ENCODE measurements at places on chromosomes 4 and X.

DNA sequence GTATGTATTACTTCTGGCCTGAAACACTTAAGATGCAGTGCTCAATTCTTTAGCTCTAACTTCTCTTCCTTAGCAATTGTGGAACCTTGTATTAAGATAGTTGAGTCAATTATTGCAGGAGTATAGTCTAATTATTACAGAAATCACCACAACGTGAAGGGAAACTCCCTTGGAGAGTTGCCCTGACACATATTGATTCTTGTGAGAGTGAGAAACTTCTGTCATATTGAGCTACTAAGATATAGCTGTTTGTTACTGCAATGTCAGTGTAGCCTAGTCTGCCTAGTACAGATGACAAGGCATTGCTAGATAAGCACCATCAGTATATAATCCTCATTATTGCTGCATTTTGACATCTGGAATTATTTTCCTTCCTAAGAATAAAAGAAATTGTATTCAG is 82.7 kb upstream of the TEX13C start:
- no peak for DNase-seq

GRCh38 chr4:110751986-110752385 is 129.1 kb upstream of the PITX2 start:
- DNase-seq, result no peak

GRCh38 chr4:159856451-159856850 is 753.6 kb downstream of the RAPGEF2 start:
- no peak for DNase-seq

DNA sequence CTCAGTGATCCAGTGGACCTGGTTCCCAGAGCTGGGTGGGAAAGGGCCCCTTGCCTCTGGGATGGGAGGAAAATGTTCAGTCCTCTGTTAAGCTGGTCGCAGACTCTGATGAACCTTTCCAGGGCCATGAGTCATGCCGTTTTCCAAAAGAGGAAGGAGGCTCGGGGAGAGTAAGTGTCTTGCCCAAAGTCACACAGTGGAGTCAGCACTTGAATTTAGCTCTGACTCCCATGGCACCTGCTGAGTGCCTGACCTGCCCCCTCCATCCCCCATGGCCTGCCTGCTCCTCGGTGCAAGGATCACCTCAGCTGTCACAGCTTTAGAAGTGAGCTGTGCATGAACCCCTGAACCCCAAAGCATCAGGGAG is 14.0 kb upstream of the KIAA0232 start:
- DNase-seq, result no peak

DNA sequence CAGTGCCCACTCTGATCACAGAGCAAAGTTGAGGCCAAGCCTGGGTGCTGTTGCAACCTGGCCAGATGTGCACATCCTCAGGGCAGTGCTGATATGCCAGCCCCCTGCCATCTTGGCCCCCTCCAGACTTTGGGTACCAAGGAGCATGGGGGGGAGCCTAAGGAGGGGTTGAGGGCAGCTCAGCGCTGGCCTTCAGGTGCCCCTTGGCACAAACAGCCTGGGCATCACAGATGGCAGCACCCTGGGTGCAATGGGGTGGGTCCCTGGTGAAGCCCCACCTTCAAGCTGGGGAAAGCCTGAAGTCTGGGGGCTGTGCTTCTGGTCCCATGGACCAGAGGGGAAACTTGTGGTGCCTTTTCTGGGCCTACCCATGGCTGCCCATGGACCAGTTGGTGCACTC is 163.0 kb downstream of the FAM47A start:
- DNase-seq, result no peak

DNA sequence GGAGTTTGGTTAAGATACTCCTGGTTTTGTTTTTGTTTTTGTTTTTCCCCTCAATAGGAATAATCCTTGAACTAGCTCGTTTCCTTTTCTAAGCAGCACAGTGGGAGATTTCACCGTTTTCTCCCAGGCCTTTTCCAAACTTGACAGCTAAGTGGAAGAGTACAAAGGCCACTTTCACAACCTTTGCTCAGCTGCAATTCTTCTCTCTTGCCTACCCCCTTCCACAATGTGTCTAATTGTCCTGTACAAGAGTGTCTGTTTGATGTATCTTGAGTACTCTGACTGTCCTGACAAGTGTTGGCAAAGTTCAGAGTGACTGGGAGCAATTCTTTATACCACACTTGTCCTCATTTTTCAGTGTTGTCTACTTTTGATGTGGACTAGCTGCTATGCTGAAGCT is 674.3 kb upstream of the AMOT start:
- DNase-seq, result no peak

DNA sequence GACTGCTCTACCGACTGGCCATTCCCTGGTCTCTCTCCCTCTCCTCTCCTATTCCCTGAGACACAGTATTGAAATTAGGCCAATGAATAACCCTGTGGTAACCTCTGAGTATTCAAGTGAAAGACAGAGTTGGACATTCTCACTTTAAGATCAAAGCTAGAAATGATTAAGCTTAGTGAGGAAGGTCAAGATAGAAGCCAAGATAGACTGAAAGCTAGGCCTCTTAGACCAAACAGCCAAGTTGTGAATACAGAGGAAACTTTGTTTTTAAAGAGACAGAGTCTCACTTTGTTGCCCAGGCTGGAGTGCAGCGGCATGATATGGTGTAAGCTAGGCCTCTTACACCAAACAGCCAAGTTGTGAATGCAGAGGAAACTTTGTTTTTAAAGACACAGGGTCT is 64.6 kb downstream of the KDM6A start:
- DNase-seq, result no peak

- no peak for DNase-seq
Observed at GRCh38 chr4:53614591-53614990, 23.3 kb upstream of the LNX1 start.

- no peak for DNase-seq
Observed at GRCh38 chrX:22739276-22739675, 260.5 kb upstream of the DDX53 start.

DNA sequence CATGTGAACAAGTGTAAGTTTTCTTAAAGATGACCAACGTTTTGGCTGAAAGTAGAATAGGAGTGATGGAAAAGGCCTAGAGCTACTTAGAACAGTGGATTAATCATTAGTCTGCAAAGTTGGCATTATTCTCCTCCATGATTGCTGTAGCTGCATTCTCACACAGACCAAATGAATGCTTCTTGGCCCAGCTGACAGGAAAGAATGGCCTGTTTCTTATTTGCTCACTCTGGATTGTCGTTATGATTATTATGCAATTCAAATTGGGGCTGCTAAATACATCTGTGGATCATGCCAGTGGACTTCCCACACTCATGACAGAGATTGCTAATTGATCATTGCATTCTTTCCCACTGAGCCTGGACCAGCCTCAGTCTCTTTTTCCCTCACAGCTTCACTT is 285.0 kb downstream of the STIM2 start:
- no peak for DNase-seq

GRCh38 chr4:3613967-3614730 is 81.9 kb upstream of the LRPAP1 start:
- DNase-seq, result no peak

DNA sequence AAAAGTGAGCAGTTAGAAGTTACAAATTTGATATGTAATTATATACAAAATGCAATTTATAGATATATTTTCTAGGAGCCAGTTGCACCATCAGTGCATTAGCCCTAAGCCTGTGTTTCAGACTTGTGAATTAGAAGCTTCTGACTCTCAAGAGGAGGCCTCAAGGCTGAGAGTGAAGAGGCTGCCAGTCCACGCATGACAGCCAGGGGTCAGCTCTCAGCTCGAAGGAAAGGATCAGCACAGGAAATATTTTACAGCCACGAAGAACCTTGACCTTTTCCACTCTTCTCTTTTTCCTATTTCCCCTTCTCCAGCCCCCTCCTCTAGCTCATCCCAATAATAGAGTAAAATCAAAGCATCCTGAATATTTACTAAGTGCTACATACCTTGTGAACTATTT is 642.4 kb downstream of the TRIML1 start:
- DNase-seq, result no peak

- no peak for DNase-seq
Observed at GRCh38 chr4:92236877-92237276, 66.9 kb upstream of the GRID2 start.

DNA sequence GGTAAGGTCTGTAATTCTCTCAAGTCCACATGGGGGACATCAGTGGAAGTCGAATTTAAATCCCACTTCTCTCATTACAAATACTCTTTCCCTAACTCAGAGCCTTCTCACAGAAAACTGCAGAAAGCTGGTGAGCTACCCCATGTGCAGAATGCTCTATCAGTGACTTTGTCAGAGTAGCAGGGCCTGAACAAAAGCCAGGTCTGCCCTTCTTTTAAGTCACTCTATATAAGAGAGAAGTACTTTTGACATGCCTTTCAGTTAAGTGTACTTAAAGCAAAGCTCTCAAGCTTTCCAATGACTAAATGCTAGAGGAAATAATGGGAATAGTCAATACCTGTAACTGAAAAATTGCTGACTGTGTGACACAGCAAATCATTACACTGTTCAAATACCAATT is 323.1 kb downstream of the KCNIP4 start:
- no peak for DNase-seq

GRCh38 chr4:73452953-73453700 is 17.1 kb downstream of the AFP start:
- no peak for DNase-seq

DNA sequence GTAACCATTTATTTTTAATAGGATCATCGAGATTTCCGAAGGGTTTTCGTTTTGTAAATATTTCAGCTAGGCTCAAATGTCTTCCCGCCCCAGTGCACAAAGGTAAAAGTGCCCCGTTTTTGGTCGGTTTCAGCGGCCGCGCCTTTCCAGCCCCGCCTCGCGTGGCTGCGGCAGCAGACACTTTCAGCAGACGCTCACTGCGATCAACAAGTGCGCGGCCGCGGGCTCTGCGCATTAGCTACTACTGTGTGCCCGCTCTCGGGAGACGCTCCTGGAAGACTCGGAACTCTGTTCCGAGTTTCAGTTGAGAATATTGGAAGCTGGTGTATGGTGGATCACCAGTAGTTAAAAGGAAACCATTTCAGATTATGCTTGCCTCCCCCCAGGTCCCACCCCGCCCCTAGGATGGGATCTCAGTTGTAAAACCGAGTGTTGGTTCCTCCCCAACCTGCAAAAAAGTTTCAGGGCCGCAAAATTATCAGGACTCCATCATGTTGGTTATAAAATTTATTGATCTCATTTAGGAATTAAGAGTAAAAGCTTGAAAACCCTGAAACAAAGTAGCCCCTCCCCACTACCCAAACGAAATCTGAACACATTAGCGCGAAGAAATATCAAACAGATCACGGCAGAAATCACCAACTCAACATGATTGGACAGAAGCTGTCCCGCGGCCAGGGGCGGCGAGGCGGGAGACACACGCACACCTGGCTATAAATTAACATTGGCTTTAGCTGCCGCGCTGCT is 2.2 kb downstream of the SOX3 start:
- no peak for DNase-seq

DNA sequence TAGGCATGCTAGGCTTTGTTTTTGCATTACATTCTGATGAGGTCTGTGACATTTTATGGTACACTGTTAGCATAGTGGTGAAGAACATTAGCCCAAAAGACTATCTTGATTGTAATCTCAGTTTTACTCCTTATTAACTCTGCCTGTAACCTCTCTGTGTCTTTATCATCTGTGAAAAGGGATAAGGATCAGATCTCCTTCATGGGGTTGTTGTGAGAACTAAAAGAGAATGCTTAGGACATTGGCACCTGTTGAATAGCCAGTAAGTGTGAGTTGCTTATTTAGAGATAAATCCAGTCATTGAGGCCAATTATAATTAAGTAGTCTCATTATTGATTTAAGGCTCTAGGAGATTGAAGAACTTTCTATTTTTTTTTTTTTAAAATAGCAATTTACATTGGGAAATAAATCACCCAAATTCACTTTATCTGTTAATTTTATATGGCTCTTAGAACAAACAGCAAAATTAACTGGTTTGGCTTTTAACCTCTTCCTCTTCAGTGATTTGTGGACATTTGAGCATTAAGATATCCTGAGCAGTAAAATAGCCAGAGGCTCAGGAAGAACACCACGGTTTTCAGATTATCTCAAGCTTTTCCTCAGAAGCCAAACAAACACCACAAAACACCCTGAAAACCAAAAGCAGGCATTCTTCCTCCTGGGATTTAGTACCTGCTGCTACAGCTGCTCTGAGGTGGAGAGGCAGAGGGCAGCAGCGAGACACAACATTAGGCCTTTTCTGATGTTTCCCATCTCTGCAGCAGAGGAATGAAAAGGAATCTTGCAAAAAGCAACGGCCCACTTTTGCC is 192.9 kb downstream of the ARHGAP10 start:
- DNase-seq, result no peak
